Nasal cavity respiratory epithelium epithelial cell of viscerocranial mucosa (primary cell): ENCODE measurements at places on chromosomes 11 and 22. TPM values are rescaled to one million over a fixed set of nuclear protein-coding genes. Genes with fewer than 3 reads are reported as not detected.

NXPE1 gene
- total RNA-seq = not detected in 2 replicates

LMO1 gene
- 0.07 TPM in 1 of 2 replicates, not detected in the other for total RNA-seq

UBQLN3 gene
- not detected in 2 replicates for total RNA-seq

OR51I1 gene
- not detected in 2 replicates for total RNA-seq

HOATZ gene
- not detected in 2 replicates for total RNA-seq

KREMEN1 gene
- total RNA-seq = 8.2 and 20.1 TPM in 2 replicates

HIC2 gene
- 3.4 and 4.1 TPM in 2 replicates for total RNA-seq

PHETA2 gene
- 2.0 and 2.1 TPM in 2 replicates for total RNA-seq
